ENCODE measurements at places on chromosomes 2 and 18.

DNA sequence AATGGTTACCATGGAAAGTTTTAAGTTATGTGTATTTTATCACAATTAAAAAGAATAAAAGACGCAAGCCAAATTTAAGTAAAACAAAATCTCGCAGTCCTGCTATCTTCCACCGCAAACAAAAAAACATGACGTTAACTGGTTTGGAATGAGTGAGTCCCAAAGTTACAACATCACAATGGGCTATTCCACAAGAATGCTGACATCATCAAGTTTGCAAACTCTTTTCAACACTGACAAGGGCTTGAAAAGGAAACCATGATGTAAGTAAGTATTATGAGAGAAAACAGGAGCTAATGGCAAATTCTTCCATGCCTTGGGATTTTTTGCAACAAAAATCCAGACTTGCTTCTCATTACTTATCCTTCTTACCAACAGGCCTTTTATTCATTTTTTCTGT is 31.1 kb downstream of the SIGLEC15 start:
- DNase-seq: peak; percentile 79

DNA sequence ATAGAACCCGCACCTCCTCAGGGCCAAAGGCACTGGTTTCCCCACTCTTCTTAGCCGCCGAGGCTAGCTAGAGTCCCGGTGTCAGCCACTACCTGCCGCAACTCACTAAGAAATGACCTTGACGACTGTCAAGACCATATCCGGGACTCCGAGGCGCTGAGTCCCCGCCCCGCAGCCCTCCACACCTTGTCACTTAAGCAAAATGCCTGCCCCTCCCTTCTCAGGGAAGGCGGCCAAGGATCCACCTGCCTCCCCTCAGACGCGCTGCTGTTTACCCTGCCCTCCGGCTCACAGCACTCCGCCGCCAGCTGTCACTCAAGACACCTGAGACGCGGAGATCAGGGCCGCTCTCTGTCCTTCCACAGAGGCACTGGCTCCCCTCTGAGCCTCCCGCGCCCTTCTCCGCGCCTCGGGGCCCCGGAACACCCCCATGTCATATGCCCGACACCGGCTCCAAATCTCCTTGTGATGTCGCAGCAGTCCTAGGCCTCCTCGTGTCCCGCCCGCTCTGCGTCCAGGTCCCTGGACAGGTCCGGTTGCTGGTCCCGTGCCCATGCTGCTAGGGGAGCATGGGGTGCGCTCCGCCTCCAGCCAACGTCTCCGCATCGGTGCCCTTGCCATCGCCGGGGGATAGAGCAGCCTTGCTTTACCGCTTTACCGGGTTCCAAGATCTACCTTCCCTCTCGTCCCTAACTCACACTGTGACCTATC is 32.5 kb upstream of the REG3G start:
- DNase-seq: no peak

GRCh38 chr2:188024811-188025210 is 266.9 kb upstream of the GULP1 start:
- peak; percentile 11 for DNase-seq

DNA sequence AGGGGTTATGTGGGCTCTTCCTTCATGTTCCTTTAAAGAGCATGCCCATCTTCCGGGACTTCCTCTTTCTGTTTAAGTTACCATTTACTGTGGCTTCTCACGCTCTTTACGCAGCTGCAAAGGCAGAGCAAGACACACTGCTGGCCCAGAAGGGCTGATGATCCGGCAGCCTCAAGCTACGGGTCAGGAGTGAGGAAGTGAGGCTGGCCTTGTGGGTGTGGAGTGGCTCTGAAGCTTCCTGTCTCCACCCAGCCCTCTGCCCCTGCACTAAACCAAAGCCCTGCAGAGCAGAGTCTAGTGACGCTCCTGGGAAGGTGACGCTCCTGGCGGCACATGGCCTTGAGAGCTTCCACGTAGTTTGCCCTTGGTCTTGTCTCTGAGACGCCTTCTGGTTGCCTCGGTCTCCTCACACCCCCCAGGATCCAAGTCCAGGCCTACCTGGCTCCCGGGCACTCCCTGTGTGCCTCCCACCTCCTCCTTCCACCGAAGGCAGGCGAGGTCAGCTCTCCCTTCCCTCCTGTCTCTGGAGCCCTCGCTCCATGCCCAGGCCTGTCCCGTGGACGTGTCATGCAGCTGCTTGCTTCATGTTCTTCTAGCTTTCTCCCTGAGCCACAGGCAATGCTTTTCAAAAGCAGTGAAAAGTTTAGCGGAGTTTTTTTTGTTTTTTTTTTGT is 50.3 kb downstream of the ARL4C start:
- no peak for DNase-seq

DNA sequence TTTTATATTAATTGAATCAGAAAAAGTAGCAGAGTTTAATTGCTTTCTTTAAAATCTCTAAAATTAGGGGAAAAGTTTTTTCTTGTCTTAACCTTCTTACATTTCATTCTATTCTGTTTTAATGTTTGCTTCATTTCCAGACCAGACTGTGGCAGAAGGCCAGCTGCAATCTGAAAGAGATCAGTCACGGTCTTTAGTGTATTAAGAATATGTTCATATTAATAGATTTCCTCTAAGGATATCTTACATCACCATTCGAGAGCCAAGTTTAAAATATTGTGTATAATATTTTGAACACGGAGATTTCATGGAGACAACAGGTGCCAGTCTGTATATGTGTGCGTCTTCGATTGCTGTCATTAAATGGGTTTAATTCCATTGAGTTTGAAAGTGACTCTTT is 230.9 kb upstream of the ZSWIM2 start:
- DNase-seq: no peak

DNA sequence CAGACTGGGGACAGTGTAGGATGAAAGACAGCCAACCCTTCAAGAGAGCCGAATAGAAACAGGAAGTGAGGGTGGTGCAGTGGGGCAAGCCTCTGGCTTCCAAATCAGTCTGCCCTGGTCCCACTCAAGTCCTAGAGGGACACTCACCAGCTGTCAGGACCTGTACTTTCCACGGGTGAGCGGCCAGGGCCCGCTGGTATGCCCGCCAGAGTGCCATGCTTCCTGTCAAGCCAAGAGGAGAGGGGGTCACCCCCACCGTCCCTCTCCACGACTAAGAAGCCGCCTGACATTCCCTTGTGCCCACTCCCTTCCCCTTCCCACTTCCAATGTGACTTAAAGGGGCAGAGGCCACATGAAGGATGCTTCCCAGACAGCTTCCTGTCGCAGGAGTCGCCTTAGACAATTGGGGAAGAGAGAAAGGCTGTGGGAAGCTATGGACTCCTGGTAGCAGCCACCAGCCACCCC is 564 bp downstream of the MPV17 start:
- no peak for DNase-seq

- no peak for DNase-seq
Observed at GRCh38 chr2:178258916-178259315, 64.6 kb downstream of the OSBPL6 start.

- no peak for DNase-seq
Observed at GRCh38 chr18:24011123-24011917, 3.2 kb upstream of the TTC39C start.

- peak; percentile 44 for DNase-seq
Observed at GRCh38 chr2:85199698-85200097, 66.5 kb downstream of the TCF7L1 start.

- DNase-seq: peak; percentile 99
Observed at GRCh38 chr2:54903736-54904554, 146.3 kb downstream of the RTN4 start.

DNA sequence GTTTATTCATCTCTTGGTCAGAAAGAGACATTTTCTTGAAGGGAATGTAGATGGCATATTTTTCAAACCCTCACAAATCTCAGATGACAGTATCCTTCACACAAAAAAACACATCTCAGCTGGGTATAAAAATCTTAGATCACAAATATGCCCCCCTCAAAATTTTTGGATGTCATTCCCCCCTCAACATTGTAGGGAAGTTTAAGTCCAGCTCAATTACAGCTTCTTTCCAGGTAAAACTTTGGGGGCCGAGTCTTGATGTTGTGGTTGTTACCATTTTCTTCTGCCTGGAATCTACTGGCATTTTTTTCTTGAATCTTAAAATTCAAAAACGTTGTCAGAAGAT is 46.1 kb downstream of the HDAC4 start:
- DNase-seq: no peak

DNA sequence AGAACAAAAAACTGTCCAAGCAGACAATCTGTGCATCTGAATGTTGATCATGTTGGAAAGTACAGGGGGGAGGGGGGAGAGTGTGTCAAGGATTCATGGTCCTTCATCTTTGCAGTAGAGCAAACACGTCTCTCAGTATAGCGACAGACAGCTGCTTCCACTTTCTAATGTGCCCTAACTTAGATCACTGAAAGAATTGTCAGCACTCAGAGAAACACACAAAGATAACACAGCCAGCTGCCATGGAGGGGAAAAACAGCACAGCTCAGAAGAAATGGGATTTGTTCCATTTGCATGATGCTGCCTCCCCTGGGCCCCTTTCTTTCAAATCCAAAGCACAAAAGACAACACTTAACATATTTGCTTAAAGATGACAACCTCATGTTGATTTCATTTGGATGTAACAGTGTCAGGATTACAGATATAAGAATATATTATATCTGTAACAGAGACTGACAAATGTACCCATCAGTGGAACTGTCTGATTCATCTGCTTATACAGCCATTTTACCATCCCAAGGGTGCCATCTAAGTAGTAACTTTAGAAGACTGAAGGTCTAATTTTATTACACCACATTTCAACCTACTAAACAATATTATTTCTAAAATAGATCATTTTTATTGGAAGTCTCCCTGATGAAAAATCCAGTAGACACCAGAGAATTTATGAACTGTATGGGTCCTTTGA is 17.7 kb downstream of the FIGN start:
- DNase-seq: no peak

- DNase-seq: no peak
Observed at GRCh38 chr2:241645056-241645914, 7.8 kb downstream of the ATG4B start.

DNA sequence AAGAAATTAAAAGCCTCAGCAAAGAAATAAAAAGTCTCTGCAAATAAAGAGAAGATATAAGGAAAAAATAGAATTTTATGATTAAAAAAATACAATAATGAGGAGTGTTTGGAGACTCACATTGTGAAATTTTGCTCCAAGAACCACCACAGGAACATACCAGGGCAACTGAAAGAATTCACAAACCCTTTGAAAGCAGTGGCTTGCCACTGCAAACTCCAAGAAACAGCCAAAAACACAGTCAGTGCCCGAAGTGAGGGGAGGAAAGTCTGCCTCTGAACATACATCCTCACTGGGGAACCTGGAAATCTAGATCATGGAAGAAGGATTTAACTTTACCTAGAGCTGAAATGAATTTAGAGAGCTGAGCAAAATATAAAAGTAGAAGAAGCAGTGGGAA is 33.1 kb downstream of the EVA1A start:
- DNase-seq: no peak

DNA sequence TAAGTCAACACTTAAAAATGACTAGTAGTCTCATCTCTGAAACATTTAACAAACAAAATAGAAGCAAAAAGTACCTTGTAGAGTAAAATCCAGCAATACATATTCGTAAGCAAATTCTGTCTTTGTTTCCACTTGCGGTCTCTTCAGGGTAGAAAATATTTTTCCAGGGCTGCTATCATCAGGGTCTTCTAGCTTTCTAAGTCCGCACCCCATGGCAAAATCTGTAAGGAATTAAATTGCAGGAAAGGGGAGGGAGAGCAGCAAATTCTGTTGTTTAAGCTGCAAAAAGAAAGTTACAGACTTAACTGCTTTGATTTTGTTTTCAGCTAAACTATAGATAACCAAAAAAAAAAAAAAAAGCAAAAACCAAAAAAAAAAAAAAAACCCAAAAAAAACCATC is at the start of gene RFTN2:
RFTN2 (minus strand) TSS at position 342 of the 400 bp plus-strand sequence; CDS start at position 213, 129 bp downstream.
- DNase-seq: no peak

GRCh38 chr2:110812726-110813645 is 80.6 kb downstream of the ACOXL start:
- DNase-seq: no peak

DNA sequence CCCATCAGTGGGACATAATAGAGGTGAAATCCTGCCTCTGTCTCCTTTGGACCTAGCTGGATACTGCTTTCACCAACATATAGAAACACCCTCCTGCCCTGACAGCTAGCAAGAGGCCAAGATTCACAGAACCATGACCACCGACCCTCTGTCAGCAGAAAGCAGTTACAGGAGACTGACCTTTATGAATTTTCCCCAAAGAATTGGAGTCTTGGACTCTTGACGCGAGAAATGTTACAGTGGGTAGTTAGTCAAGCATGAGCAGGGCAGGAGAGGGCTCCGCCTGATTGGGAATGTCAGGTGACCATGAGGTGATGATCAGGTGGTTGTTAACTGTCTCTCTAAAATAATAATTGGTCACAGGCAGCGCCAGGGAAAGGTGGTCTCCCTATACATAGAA is 1002.3 kb downstream of the TDRD15 start:
- no peak for DNase-seq

DNA sequence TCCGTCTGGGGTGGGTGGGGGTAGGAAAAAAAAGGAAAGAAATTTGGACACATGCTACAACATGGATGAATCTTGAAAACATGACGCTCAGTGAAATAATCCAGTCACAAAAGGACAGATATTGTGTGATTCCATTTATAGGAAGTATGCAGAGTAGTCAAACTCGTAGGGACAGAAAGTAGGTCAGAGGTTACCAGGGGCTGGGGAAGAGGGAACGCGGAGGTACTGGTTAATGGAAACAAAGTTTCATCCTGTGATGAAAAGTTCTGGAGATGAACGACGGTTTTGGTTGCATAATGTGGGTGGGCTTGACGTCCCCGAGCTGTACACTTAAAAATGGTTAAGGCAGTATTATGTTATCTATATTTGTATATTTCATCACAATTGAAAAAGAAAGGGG is 4.5 kb upstream of the SFTPB start:
- DNase-seq: no peak
